Stimulated activated CD8-positive, alpha-beta memory T cell treated with anti-CD3 and anti-CD28 coated beads, Interleukin-4, amount 100 ng/mL, for 4 hours (primary cell): ENCODE measurements at places on chromosomes 13 and 19.

DNA sequence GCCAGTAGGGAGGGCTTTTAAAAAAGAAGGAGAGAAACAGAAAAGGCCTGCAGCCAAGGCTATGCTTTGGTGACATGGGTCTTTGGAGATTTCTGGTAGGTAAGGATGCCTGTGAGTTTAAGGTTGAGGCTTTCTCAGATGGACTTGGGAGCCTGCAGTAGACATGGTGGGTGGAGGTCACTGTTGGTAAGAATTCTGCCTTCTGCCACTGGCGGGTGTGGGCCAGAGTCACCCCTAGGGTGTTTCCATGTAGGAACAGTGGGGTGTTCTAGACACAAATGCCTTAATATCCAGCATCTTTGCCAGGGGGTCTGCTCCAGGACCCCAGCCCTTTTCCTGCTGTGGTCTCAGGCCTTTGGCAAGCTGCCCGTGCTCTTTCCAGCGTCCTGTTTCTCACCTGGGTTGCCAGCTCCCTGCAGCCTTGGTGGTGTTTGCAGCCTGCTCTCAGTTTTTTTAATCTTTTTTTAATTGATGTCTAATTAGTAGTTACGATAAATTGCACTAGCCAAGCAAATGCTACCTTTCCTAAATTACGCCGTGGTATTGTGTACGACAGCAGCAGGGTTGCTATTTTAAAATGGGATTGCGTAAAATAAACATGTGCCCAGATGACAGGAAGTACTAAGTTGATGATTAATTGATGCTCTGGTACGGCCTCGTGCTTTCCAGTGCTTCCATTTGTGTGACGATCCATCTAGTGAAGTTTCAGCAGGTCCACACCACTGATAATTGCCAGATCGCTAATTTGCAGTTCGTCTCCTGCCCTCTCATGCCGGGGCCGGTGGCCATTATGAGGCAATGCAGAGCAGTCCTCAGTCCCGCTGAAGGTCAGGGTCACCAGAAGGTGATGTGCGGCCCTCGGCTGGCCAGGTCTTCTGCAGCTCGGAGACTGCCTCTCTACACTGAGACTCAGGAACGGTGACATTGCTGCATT, 35.3 kb upstream of the NPAS1 start:
- no peak for DNase-seq

DNA sequence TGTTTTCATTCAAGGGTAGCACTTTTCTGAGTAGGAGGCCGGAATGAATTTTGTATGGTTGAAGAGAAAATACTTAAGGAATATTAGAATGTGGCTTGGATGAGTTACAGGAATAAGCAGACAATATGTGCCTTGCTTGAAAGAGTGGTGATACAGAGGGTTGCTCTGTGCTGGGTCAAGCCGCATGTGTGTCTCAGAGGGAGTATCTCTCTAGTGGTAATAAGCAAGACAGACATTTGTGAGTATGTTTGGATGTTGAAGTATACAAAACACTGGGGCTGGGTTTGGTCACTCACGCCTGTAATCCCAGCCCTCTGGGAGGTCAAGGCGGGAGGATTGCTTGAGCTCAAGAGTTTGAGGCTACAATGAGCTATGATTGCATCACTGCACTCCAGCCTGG, 103.9 kb downstream of the LMO7 start:
- no peak for DNase-seq

GRCh38 chr19:33248553-33248953, 22.9 kb upstream of the SLC7A10 start:
- no peak for DNase-seq

DNA sequence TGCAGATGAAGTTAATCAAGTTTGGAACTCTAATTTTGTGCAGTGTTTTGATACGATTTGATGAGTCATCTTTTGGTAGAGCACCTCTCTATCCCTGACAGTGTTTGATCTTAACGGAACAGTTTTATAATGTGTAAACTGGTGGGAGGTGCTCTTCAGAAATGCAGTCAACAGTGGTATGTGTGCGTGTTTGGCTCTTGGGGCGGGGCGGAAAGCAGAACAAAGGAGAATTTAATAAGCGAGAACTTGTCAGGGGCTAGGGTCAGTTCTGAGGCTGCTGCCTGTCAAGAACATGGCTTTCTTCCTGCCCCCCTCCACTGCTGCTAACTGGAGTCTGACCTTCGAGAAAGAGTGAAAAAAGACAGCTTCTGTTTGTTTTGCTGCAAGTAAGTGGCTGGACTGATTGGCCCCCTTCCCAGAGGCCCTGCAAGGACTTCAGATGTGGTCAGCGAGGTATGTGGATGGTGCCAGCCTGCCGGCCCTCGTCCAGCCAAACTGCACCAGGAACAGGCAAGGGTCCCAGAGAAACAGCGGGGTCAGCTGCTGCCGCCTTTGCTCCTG, 40.8 kb downstream of the BBC3 start:
- DNase-seq = peak; percentile 14

GRCh38 chr13:43303033-43303729, 279.8 kb downstream of the DNAJC15 start:
- no peak for DNase-seq

DNA sequence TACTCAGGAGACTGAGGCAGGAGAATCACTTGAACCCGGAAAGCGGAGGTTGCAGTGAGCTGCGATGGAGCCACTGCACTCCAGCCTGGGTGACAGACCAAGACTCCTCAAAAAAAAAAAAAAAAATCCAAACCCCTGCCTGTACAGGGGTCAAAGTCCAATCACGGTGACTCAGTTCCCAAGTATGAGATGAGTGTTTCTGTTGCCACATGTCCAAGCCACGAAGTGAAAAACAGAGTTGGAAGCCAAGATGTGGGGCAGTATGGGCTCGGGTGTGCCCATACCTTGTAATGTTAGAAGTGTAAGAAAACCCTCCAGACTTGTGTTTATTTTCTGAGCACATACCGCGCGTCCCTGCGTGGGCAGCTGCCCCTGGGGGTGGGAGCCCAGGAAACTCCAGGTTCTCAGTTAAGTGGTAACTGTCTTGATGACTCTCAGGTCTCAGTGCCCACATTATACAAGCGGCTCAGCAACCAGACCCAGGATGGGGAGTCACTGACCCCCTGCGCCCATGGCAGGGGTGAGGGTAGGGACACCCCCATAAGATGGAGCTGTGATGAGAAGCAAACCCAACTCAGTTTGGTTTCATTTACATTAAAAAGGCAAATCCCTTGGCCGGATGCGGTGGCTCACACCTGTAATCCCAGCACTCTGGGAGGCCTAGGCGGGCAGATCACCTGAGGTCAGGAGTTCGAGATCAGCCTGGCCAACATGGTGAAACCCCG, 1.2 kb upstream of the GPX4 start:
- peak; percentile 65 for DNase-seq

GRCh38 chr13:61255040-61255796, 160.4 kb downstream of the PCDH20 start:
- DNase-seq = no peak

DNA sequence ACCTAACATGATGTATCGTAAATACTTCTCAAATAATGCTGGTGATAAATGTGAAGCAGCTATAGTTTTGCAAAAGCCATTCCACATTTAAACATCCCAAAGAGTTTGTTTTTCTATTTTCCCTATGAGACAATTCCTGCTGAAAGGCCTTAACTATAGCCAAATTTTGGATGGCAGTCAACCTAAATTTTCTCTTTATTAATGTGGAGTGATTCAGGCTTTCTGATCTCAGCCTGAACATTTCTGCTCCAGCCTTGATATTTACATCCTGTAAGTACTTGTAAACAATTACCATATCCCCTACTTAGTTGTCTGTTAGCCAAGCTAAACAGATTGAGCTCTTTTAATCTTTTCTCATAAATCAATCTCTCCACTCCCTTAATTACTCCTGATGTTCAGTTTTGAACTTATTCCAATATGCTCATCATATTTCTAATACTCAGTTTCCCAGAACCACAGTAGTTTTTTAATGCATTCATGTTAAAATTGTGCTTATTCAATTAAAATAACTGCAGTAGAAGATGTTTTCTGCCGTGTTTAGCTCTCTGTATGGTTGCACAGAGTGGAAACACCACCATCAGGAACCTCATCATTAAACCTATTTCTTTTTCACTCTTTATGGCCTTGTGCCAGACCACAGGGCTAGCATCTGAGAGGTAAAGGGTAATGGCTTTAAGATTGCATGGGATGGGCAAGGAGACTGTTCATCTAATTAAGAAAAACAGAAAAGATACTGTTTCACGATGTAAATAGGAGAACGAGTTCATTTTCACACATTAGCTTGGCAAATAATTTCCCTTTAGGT, 1235.2 kb upstream of the SLC10A2 start:
- DNase-seq = no peak

DNA sequence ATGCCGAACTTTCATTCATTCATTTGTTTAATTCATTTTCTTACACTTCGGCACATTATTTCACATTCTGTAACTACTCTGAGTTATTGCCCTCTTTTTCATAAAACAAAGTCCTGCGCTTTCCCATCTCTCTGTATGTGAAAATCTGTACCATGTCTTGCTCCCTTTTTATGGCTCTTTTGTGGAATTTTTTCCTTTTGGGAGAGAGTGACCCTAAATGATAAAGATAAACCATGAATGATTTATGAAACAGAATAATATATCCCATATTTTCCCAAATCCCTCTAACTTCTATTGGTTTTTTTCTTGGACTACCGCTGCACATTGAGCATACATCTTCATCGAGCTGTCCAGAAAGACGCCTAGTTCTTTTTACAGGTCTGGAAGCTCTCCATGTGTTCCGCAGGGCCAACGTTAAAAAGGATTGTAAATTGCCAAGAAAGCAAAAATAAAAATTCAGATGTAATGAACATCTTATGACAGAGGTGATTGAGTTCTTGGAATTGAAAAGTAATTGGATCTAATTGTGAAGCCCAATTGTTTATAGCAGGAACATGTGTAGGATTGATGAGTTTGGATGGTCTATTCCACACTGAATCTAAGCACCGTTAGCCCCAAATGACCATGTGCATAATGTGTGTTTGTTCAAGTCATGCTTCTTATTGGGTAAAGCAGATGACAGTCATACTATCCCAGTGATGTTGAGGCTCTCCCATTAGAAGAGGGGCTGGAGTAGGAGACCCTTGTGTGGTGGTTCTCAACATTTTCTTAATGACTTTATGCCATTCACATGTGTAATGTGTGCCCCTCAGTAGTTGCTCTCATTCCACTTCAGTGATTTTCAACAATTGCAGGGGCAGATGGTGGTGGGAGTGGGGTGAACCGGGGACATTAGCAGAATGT, 378.9 kb downstream of the DLEU7 start:
- DNase-seq = no peak

DNA sequence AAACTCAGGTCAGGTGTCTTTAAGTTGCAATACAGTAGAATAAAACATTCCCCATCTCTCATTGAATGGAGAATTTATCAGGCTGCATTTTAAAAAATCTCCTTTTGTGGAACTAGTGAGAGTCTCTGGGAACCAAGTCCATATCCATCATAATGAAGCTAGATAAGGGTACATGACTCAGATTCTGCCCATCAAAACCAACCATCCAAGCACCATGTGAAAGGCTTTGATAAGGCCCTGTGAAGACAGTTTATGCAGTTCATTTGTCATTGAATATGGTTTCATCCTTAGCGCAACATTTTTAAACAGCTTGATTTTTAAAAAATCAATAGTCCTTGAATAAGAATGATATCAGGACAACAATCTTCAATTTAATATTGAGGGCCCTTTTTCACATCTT, 56.3 kb upstream of the DIAPH3 start:
- DNase-seq = no peak

GRCh38 chr13:97284558-97284957, 62.4 kb downstream of the MBNL2 start:
- no peak for DNase-seq

DNA sequence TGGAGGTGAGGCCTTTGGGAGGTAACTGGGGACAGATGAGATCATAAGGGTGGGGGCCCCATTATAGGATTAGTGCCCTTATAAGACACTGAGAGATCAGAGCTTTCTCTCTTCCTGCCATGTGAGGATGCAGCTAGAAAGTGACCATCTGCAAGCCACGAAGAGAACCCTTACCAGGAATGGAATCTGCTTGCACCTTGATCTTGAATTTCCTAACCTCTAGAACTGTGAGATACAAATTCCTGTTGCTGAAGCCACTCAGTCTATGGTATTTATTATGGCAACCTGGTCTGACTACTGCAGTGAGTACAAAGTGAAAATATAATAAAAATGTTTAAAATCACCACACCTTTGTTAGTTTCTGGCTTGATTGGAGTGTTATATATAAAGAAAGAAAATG, 388.0 kb downstream of the LMO7 start:
- DNase-seq = no peak

- DNase-seq = no peak
Measured at GRCh38 chr13:113951246-113951999, 22.5 kb downstream of the C13orf46 start.

- no peak for DNase-seq
Measured at GRCh38 chr19:54431255-54431838, 16.1 kb downstream of the TTYH1 start.

GRCh38 chr13:100212904-100213553, 124.1 kb downstream of the PCCA start:
- DNase-seq = no peak

GRCh38 chr13:36753176-36753575, 65.8 kb upstream of the RFXAP start:
- DNase-seq = no peak

DNA sequence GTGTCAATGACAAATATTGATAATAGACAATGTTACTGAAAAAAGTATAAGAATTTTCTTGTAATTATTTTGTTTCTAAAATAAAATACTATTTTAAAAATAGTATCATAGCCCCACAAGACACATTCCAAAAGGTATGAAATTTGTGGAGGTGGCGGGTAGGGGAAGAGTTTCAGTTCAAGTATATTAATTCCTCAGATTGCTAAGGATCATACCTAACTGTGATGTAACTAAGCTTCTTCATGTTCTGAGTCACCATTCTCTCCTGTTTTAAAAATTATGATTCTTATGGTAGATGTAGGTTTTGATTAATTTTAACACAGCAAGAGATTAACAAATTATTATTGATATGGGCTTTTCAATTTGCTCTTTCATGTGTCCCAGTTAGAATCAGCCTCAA, 61.3 kb downstream of the MYO16 start:
- DNase-seq = no peak
